ENCODE measurements at places on chromosomes 6 and 20. TPM values are rescaled to one million over a fixed set of nuclear protein-coding genes. Genes with fewer than 3 reads are reported as not detected.

INSM1 gene
- 30.1 TPM for total RNA-seq

SYNDIG1 gene
- total RNA-seq: not detected

ZSCAN23 gene
- total RNA-seq: 1.1 TPM

PHACTR1 gene
- total RNA-seq: 0.44 TPM

NOX3 gene
- not detected for total RNA-seq

ADGRF5 gene
- total RNA-seq: not detected

BCAS1 gene
- not detected for total RNA-seq

DNA sequence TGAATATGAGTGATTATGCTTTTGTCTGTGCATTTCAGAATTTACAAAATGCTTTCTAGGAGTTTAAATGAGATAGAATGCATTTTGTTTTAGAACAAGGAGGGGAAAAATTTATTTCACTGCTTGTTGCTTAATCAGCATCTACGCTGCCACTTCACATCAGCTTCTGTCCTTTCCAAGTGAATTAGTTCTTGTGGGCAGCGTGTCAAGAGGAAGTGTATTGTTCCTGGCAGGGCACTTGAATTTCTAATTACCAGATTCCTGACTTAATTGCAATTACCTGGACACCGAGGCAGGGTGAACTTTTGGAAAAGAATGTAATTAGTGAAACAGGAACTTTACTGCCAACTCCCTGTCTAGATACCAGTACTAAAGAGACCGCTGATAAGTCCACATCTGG is 263.5 kb downstream of the TMEM242 start:
- DNase-seq: no peak
- peaks cover 9% of the 10 kb centered on the region for H3K36me3 ChIP-seq
- H3K27ac ChIP-seq: no peak overlapping the region
- H3K4me3 ChIP-seq: no peak overlapping the region
- H3K27me3 ChIP-seq: no peaks in the 10 kb centered on the region

DNA sequence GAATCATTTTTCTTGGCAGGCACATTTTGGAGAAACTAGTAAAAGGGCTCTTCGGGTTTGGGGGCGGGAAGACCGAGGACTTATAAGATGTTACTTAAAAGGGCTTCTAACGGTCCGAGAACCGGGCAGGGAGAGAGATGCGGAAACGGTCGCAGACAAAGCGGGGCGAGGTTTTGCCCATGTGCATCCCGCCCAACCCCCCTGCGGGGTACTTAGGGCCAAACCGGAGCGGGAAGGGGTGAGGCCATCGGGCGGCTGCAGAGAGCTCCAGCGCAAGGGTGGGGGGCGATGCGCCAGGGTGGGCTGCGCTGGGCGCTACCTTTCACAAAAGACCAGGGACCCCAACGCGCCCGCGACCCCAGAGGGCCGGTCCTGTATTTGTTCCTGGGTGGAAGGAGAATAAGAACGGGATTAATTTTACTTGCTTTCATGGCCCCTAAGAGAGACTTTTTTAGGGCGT is 616 bp downstream of the TUBB start:
- peaks cover 53% of the 10 kb centered on the region for H3K36me3 ChIP-seq
- no peaks in the 10 kb centered on the region for H3K27me3 ChIP-seq
- peak overlapping the region; percentile 83 for H3K27ac ChIP-seq
- H3K4me3 ChIP-seq: peak overlapping the region; percentile 95
- H3K4me1 ChIP-seq: peaks cover 62% of the 10 kb centered on the region

- H3K36me3 ChIP-seq: peaks cover 21% of the 10 kb centered on the region
- DNase-seq: no peak
- no peak overlapping the region for H3K27ac ChIP-seq
- H3K4me3 ChIP-seq: no peak overlapping the region
- H3K27me3 ChIP-seq: no peaks in the 10 kb centered on the region
Measured at GRCh38 chr6:107928984-107929383, 29.0 kb downstream of the SEC63 start.

DNA sequence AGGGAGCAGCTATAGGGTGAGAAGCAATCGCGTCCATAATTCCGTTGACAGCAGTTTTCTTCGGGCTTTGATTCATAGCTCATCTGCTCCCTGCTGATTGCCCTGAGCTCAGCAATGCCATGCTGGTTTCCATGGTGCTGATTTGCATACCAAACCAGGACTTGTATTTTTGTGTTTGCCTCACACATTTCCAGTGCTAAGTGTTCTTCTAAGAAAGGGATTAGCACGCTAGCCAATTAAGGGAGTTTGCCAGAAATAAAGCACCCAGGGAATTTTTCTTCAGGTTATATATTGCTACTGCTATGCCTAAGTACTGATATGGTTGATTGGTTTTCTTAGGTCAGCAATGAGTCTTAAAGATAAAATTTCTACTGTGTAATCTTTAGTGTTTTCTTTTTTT is 177.6 kb downstream of the PLCB1 start:
- no peak overlapping the region for H3K4me3 ChIP-seq
- no peak overlapping the region for H3K27ac ChIP-seq
- H3K36me3 ChIP-seq: no peaks in the 10 kb centered on the region
- DNase-seq: no peak

DNA sequence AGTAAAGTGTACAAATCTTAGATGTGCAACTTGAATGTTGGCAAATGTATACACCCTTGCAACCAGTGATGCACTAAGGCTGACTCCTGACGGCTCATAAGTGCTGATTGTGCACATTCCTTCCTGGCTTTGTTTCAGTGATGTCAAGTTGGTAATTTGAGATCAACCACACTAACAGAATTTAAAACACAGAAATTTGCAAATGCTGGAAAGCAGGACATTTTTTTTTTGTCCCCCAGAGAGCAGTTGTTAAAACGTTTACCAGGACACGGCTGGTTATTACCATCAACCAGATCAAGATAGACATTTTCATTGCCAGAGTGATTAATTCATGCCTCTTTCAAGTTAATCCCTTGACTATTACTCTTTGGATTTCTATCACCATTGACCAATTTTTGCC is 735.6 kb downstream of the RFPL4B start:
- H3K27ac ChIP-seq: no peak overlapping the region
- H3K4me3 ChIP-seq: no peak overlapping the region
- no peaks in the 10 kb centered on the region for H3K27me3 ChIP-seq
- H3K36me3 ChIP-seq: no peaks in the 10 kb centered on the region
- no peaks in the 10 kb centered on the region for H3K4me1 ChIP-seq

GRCh38 chr20:58584881-58585752 is 66.0 kb upstream of the STX16 start:
- no peak for DNase-seq
- H3K27ac ChIP-seq: no peak overlapping the region
- no peaks in the 10 kb centered on the region for H3K4me1 ChIP-seq
- H3K36me3 ChIP-seq: no peaks in the 10 kb centered on the region

GRCh38 chr6:30926644-30927043 is 5.3 kb downstream of the SFTA2 start:
- peaks cover 33% of the 10 kb centered on the region for H3K36me3 ChIP-seq
- H3K4me3 ChIP-seq: no peak overlapping the region
- H3K27ac ChIP-seq: no peak overlapping the region
- DNase-seq: no peak
- H3K4me1 ChIP-seq: no peaks in the 10 kb centered on the region

DNA sequence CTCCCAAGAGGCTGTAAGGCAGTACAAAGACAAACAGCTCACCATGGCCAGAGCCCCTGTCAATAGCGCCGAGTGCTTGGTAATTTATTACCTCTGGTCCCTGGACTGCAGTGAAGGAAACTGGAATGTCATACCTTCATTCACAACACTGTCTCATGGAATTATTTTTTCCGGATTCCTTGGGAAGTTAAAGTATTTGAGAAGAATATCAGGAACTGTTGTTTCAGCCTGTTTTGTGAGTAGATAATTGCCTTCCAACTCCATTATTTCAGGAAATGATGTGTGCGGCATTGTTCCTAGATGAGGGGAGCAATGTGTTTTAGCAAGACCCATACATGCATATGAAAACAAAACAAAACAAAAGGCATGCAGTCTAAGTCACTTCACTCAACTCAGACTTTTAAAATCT is 64.0 kb downstream of the BLOC1S5 start:
- H3K4me3 ChIP-seq: no peak overlapping the region
- DNase-seq: no peak
- H3K27me3 ChIP-seq: peaks cover 3% of the 10 kb centered on the region

DNA sequence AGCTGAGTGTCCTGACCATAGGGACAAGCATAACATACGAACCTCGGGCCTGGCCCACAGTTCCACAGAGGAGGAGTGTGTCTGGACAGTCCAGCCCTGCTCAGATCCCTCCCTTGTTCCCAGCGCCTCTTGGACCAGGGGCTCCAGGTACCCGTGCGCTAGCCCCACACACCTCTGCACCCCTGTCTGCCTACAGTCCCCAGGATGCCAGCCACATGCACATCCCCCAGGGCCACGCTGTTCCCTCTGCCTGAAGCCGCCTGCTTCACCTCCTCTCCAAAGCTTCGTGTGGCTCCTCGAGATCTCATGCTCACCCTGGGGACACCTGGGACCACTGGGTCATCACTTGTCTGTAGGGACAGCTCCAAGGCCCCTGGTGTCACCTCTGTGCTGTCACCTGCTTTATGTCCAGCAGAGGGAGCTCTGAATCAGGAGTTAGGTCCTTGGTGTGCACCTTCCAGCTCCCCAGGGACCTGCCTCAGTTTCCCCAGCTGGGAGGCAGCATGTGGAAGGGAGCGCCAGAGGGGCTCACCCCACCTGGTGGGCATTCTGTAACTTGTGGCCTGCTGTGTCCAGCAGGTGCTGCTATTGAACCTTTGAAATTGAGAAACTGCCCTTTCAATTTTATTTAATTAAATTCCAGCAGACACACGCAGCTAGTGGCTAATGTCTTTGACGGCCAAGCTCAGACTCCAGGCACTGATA is 7.3 kb upstream of the YTHDF1 start:
- no peaks in the 10 kb centered on the region for H3K36me3 ChIP-seq
- no peaks in the 10 kb centered on the region for H3K4me1 ChIP-seq
- DNase-seq: peak; percentile 19
- no peak overlapping the region for H3K4me3 ChIP-seq

DNA sequence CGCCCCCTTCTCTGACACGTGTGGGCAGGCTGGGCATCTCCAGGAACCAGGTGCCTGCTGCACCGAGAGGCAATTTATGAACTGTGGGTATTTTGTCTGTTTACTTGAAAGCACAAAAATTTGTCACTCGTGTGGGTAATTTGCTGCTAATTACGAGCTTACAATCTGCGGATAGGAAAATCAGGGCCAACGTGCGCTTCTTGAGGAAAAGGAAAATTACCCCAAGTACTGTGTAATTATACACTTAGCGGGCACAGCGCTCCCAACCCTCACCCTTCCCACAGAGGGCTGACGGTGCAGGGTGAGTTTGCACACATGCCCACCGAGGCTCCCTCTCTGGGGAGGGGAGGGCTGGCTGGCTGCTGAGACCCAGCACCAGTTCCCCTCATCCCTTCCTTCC is 25.3 kb upstream of the MDGA1 start:
- no peak for DNase-seq
- no peak overlapping the region for H3K4me3 ChIP-seq
- no peaks in the 10 kb centered on the region for H3K4me1 ChIP-seq
- peaks cover 6% of the 10 kb centered on the region for H3K27me3 ChIP-seq
- H3K36me3 ChIP-seq: no peaks in the 10 kb centered on the region

- H3K36me3 ChIP-seq: peaks cover 21% of the 10 kb centered on the region
- H3K4me3 ChIP-seq: no peak overlapping the region
- no peak overlapping the region for H3K27ac ChIP-seq
- no peaks in the 10 kb centered on the region for H3K27me3 ChIP-seq
- DNase-seq: no peak
- H3K4me1 ChIP-seq: peaks cover 19% of the 10 kb centered on the region
Measured at GRCh38 chr6:45472382-45472781, 94.6 kb upstream of the SUPT3H start.

- no peak for DNase-seq
- H3K27ac ChIP-seq: no peak overlapping the region
- no peaks in the 10 kb centered on the region for H3K36me3 ChIP-seq
- no peak overlapping the region for H3K4me3 ChIP-seq
Measured at GRCh38 chr6:126949786-126950185, 168.7 kb upstream of the RSPO3 start.

DNA sequence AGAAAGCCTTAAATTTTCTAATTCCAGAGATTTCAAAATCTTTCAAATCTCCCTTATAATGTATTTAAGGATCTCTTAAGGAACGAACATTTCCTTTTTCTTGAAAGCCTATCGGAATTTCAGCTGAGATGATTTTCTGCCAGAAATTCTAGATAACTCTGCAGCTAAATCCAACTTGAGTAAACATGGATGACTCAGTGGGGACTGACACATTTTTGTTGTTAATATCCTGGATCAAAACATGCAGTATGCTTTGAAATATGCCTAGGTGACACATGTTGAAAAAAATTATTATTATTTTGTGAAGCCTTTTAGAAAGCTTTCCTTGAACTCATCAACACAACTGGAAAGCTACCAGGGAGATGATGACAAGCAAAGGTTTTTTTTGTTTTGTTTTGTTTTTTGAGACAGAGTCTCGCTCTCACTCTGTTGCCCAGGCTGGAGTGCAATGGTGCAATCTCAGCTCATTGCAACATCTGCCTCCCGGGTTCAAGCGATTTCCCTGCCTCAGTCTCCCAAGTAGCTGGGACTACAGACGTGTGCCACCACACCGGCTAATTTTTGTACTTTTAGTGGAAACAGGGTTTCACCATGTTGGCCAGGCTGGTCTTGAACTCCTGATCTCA is 140.1 kb upstream of the SNX9 start:
- H3K36me3 ChIP-seq: no peaks in the 10 kb centered on the region
- no peak overlapping the region for H3K4me3 ChIP-seq

DNA sequence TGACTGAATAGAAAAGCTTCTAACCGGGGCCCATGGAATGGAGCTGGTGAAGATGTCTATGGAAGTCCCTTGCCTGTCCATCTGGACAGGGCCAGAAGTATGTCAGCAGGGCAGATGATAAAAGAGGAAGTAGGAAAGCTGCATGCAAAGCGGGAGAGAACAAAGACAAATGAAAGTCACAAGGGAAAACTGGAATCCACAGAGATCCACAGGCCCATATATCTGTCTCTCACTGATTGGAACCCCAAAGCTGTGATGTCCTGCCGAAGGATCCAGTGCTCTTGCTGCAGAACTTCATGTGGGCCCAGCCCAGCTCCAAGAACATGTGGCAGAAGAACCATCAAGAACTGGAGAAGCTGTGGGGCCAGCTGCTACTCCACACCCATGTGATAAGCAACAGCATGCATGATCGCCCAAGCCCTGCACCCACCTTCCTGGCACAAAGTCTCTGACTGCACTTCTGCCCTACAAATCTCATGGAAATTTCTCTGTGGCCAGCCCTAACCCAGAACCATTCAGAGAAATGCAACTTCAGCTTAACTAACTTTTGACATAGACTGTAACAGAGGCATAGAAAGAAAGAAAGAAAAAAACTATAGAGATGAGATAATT is 716.0 kb downstream of the KIF16B start:
- H3K4me3 ChIP-seq: no peak overlapping the region
- H3K27me3 ChIP-seq: no peaks in the 10 kb centered on the region
- H3K4me1 ChIP-seq: no peaks in the 10 kb centered on the region
- H3K27ac ChIP-seq: no peak overlapping the region
- DNase-seq: no peak
- H3K36me3 ChIP-seq: no peaks in the 10 kb centered on the region

DNA sequence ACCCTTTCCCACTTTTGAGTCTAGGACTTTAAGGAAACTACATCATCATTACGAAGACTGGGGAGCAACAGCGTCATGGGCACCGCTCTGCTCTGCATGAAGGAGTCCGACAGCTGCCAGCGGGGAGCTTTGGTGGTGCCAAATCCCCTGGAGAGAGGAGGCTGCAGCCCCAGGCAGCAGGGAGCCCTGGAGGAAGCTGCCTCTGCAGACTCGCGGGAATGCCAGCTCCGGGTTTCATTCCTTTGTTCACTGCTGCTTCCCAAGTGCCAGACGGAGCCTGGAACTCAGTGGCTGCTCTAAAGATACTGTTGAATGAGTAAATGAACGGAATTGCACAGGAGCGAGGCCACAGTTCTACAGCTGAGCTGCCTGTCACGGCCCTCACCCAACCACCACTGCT is 196.5 kb upstream of the THBS2 start:
- no peaks in the 10 kb centered on the region for H3K36me3 ChIP-seq
- no peaks in the 10 kb centered on the region for H3K27me3 ChIP-seq
- H3K27ac ChIP-seq: no peak overlapping the region
- no peak overlapping the region for H3K4me3 ChIP-seq

All from activated T-helper 1 cell treated with anti-CD3 and anti-CD28 coated beads, Interleukin-12 subunit alpha, Interleukin-12 subunit beta, Interleukin-2, Interleukin-4 antibody, amounts not matched to agents 30 ng/mL and 10 ng/mL and 1 ng/mL, durations not matched to agents 14 hours and 24 hours and 36 hours (primary cell).